ENCODE measurements at places on chromosomes 2 and 18.

DNA sequence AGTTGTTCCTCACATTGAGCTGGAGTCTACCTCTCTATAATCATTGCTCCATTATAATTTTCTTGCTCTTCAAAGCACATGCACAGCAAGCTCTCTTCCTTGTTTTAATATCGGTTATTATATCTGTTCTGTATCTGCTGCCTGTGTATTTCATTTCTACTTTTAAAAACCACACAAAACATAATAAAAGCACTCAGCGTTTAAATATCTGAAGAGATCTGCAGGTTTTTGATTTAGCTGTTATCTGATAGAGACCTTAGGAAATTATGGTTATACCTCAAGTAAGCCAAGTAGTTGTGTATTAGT is 49.0 kb downstream of the SERPINB7 start:
- DNase-seq, result no peak

DNA sequence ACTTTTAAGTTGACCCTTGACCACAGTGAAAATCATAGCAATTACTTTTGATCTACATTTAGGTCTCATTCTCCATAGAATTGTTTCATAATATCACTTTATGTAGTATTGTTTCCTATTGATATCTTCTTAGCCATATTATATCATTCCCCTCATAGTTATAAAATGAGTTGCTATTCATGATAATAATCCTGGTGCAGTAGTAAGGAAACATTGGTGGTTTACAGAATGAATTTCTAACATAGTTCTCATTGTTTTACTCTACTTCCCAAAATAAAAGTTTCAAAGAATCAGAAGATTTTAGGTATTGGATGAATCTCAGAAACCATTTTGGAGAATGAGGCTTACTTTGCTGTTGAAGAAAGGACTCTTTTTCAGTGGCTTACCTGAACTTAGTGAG is 246.0 kb downstream of the PARD3B start:
- no peak for DNase-seq

- peak; percentile 48 for DNase-seq
Observed at GRCh38 chr2:181658444-181658843, 1.5 kb upstream of the CERKL start.

GRCh38 chr2:15238028-15238427 is 323.1 kb downstream of the NBAS start:
- no peak for DNase-seq

- no peak for DNase-seq
Observed at GRCh38 chr2:60867007-60867406, 14.4 kb upstream of the REL start.

DNA sequence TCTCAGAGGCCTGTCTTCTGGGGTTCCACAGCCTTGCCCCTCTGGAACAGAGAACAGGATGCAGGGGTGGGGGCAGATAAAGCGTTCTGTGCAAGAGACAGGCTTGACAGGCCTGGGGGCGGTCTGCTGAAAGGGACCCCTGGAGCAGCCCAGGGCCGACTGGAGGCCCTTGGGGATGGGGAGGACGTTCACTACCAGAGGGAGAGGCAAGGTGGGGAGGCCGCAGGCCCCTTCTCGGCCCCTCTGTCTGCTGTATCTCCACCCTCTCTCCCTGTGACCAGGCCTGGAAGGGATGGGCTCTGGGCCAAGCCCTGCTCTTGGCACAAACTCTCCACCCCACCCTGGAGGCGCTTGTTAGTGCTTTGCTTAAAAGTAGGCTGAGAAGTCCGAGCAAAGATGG is 27.3 kb upstream of the INHBB start:
- DNase-seq, result no peak

DNA sequence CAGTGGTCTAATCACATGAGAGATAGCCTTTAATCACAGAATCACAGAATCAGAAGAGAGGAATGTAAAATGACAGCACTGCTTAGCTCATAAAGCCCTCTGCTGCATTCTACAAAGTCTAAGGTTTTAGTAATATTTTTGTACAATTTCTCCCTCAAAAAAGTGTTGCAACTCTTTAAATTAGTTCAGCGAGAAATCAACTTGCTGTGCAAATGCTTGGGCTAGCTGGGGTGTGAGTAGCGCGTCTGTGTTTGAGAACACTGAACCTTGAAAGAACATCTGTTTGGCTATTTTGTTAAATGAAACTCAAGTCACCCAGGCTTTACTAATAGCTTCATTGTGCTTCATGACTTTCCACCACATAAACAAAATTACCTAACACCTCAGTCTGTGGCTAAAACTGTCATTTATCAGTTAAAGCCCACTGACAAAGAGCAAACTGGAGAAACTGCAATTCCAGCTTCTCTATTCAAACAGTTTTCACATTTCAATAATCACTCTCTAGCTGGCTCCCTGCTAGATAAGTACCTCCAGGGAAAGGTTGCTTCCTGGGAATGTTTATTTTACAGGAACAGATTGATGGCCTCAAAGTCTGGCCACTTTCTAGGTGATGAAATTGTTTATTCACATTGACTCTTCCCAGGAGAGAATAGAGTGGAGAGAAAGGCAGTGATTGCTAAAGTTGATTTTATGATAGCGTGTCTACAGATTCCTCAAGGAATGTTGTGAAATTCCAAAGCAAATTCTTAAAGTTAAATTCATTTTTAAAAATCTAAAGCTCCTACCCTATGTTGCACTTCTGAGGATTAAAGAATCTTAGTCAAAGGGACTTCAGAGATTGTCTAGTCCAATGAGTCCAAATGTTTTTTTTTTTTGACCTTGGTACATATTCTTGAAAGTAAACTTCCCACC is 36.0 kb upstream of the STAT1 start:
- no peak for DNase-seq

DNA sequence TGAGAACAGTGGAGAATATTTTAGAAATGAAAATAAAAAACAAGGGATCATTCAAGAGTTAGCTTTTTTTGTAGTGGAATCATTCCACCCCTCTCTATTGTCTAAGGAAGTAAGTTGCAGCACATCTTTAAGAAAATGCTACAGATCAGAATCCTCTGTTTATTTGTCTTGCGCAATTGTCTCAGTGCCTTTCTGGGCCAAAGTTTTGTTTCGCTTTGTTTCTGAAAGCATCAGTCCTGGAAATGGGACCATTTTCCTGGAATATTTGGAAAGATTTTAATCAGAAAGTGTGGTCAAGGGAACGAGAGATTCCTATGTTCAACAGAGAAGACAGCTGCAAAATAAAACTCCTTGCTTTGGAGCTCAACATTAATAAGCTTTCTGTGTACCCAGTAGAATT is 74.0 kb downstream of the NRXN1 start:
- no peak for DNase-seq

- no peak for DNase-seq
Observed at GRCh38 chr2:15971831-15972522, 31.6 kb downstream of the MYCN start.

- no peak for DNase-seq
Observed at GRCh38 chr2:78154586-78154985, 632.4 kb upstream of the LRRTM4 start.

DNA sequence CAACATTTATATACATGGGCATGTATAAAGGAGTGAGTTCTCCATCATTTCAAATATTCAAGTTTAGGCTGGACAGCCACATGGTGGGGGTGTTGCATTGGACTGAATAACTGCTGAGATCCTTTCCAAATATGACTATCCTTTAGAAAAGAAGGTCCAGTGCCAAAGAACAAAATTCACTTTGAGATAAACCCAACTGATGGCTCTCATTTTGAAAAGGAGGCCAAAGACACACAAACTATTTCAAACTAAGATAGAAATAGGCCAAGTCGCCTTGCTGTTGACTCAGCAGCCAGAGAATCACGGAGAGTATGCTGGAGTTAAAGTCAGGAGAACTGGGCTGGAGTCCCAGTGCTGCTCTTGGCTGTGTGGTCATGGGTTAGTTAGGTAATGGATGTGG is 204.5 kb upstream of the LRATD1 start:
- no peak for DNase-seq

GRCh38 chr2:145690183-145690778 is 1170.4 kb upstream of the ZEB2 start:
- no peak for DNase-seq

DNA sequence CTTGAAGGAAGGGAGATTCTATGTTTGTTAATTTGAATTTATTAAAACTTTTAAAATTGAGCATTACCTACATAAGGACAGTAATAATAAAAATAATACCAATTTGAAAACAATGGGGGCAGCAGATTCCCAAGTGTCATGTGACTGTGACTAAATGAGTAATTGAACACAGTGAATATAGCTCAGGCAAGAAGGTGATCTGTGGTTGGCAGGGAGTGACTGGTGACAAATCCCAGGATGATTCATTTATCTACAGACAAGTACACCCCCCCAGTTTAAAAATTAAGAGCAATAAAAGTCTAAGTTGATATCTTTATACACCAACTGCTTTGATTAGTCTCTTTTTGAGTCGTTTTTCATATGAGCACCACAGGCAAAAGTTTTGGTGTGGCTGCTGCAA is 299.5 kb downstream of the ARHGAP15 start:
- no peak for DNase-seq

All from dorsolateral prefrontal cortex (tissue), 122 donors.